Subcutaneous preadipocyte (primary cell): ENCODE measurements at places on chromosomes 7 and 10. TPM values are rescaled to one million over a fixed set of nuclear protein-coding genes. Genes with fewer than 3 reads are reported as not detected.

Gene MMD2
- not detected in 2 replicates for total RNA-seq

Gene OR9A2
- total RNA-seq = not detected in 2 replicates

Gene CALCR
- not detected in 2 replicates for total RNA-seq

Gene HEPACAM2
- not detected in 2 replicates for total RNA-seq

Gene SPDYE1
- under 0.01 TPM in 1 of 2 replicates, not detected in the other for total RNA-seq

Gene TRIM50
- total RNA-seq = not detected in 2 replicates

Gene OR6B1
- total RNA-seq = not detected in 2 replicates

Gene TSPAN13
- total RNA-seq = 0.39 and 1.1 TPM in 2 replicates

Gene SPDYE11
- total RNA-seq = not detected in 2 replicates

Gene PIK3AP1
- not detected in 2 replicates for total RNA-seq

Gene CYP26C1
- total RNA-seq = under 0.01 TPM in 2 replicates

Gene FHIP2A
- 18.8 and 19.1 TPM in 2 replicates for total RNA-seq

Gene SORCS3
- total RNA-seq = under 0.01 TPM in 2 replicates
